ENCODE measurements at places on chromosomes 3 and 15.

- no peak for DNase-seq
These were observed 215.9 kb downstream of the TIGIT start for GRCh38 chr3:114509756-114510155.

DNA sequence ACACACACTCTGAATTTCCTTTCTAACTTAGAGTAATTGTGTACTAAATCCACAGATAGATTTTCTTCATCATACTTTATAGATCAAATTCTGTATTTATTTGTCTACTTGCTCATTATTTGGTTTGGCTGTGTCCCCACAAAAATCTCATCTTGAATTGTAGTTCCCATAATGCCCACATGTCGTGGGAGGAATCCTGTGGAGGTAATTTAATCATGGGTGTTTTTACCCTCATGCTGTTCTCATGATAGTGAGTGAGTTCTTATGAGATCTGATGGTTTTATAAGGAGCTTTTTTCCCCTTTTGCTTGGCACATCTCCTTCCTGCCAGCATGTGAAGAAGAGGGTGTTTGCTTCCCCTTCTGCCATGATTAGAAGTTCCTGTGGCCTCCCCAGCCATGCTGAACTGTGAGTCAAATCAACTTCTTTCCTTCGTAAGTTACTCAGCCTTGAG is 198.3 kb upstream of the TGFBR2 start:
- no peak for DNase-seq

GRCh38 chr3:13378155-13378554 is 42.0 kb downstream of the NUP210 start:
- DNase-seq = no peak

GRCh38 chr3:29183346-29184087 is 97.4 kb upstream of the RBMS3 start:
- DNase-seq = no peak

DNA sequence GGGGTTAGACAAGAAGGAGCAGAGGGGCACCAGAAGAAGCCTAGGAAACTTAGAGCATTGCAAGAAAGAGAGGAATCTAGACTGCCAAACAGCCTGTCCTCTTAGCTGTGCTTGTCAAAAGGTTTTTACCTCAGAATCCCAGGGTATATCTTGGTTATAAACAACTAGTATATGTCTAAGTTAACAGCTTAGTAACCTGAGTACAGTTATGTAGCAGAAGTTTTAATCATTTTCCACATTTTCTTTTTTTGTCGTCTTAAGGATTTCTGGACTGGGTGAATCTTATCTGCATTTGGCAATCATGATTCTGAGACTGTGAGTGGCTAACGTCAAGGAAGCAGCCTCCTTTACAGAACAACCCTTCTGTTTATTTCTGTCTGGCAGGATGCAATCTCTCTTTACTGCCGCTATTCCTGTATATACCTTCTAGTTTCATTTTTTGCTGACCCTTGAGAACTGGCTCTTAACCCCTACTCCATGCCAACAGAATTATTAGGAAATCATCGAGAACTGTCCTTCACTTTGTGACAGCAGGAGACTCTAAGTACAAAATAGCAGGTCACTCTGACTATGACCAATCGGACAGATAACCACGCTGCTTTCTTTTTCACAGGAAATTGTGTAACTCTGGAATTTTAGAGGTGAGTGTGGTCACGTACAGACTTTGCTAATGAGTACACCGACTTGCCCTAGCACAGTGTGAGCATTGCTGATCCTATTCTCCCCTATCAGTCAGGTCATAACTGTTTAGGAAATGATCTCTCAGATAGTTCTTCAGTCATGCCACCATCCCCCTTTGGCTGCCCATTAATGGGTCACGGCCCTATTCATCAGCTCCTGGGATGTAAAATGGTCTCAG is 3.3 kb upstream of the CP start:
- DNase-seq = no peak

- DNase-seq = no peak
These were observed 42.5 kb downstream of the LYZL4 start for GRCh38 chr3:42367903-42368302.

Data from T-helper 22 cell (primary cell).